ENCODE measurements at places on chromosomes 2 and 18.

DNA sequence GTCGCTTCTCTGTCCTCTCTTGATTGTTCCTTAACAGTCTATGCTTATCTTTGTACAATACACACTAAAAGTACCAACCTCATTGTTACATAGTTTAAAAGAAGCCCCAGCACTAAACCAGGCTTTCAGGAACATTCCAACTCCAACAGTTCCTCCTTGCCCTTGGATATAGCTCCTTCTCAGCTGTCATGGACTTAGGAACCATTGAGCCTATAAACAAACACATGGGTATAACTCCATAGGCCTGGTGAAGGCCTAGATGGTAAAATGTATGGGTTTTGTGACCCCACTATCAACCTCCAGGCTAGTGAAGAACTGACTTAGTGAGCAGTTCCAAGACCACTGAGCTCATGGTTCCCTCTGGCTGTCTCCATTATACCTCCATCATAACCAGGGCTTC, 74.8 kb upstream of the SLC39A10 start:
- no peak for DNase-seq

GRCh38 chr2:223566396-223566795, 35.8 kb downstream of the SCG2 start:
- DNase-seq, result no peak

DNA sequence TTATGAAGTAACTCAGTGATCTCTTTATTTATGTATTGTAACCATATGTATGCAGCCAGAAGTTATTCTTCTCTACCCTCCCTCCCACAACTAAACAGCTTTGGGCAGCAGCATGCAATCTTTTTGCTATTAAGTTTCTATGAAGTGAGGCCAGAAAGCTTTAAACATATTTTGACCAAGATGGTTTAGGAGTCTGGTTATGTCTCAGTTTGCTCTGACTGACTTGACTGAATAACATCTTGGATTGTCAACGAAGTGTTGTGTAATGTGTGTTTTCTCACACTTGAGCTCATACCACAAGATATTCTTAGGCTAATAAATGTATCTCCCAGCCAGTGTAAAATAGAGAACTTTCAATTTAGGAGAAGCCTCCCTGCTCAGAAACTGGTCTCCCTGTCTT, 104.3 kb downstream of the TTC27 start:
- DNase-seq, result no peak

- no peak for DNase-seq
These were observed 134.7 kb downstream of the ACOXL start for GRCh38 chr2:110867078-110867477.

DNA sequence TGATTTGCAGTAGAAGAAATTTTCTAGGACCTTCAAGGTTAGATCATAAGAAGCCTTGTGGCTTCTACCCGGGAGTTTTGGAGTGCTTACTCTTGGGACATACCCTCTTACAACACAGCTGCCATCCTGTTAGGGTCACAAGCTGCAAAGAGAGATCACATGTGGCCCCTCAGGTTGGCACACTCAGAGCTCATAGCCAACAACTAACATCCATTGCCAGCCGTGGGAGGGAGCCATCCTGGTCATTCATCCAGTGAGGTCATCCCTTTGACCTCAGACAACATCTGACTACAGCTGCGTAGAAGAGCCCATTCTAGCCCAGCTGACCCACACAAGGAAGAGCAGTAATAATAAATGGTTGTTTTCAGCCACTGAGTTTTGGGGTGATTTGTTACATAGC, 76.9 kb upstream of the NABP1 start:
- no peak for DNase-seq

DNA sequence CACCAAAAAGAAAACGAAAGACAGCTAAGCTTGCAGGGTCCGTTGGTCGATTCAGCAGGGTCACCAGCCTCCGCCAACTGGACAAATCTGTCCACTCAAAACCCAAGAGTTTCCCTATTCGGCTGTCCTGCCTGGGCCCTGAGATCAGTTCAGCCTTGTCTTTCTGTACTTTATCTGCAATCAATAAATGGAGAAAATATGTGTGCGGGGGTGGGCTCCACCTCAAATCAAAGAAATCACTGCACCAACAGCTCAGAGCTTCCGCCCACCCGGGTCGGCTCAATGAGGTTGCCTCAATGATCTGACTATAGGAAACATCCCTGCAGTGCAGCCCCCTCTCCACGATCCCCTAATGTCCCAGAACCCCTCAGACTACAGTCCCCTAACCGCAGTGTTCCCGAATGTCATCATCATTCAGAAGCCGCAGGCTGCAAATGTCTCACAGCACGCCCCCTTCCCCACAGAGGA, 447 bp downstream of the GGCX start:
- DNase-seq, result no peak

- DNase-seq, result peak; percentile 18
These were observed 325.6 kb upstream of the VRK2 start for GRCh38 chr2:57720728-57721627.

All from right renal cortex interstitium (tissue), 3 donors.